ENCODE measurements at places on chromosomes 1 and 21.

DNA sequence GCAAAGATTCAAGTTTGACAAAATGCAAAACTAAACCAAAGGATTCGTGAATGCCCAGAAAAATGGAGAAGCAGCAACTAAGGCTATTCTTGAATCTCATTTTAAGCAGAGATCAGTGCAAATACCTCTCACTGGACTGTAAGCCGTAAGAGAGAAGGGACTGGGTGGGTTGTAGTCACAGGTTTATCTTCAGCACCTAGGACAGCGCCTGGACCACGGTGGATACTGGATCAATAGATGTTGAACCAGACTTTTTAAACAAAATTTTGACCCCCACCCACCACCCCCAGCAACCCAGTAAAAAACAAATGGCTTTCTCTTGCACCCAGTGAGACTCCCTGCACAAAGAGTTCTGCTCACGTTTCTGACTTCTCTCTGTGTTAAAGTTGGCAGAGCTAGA, 347.1 kb downstream of the AJAP1 start:
- no peak for DNase-seq

- no peak for DNase-seq
These were observed 234.8 kb downstream of the NCAM2 start for GRCh38 chr21:21233051-21233450.

GRCh38 chr1:183724350-183725042, 71.4 kb upstream of the APOBEC4 start:
- DNase-seq: no peak

DNA sequence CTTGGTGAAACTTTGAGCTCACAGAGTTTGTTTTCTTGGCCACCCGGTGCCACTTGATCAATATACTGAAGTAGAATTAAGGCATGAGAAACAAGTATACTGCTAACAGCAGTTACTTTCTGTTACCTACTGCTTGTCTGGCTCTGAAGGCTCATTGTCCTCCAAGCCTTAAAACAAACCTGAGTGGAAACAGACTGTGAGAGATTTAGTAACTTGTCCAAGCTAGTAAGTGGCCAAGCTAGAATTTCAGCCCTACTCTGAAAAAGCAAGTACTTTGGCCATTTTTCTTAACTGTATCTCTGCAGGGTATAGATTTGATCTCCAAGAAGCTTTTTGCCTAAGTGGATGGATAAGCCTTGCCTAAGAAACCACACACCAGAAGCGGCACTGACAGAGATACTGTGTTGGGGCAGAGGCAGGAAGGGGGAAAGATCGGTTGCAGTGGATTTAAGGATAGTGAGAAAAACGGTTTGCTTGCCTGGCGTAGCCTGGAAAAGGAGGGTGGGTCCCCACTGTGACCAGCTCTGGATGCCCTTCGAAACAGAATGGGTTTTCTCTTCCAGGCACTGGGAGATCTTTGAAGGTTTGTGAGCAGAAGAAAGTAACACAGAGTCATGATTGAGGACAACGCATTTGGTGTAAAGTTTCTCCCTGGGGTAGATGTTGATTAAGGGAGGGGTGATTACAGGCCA, 2.1 kb upstream of the MACO1 start:
- no peak for DNase-seq

GRCh38 chr1:92441697-92442342, 44.9 kb downstream of the GFI1 start:
- no peak for DNase-seq

DNA sequence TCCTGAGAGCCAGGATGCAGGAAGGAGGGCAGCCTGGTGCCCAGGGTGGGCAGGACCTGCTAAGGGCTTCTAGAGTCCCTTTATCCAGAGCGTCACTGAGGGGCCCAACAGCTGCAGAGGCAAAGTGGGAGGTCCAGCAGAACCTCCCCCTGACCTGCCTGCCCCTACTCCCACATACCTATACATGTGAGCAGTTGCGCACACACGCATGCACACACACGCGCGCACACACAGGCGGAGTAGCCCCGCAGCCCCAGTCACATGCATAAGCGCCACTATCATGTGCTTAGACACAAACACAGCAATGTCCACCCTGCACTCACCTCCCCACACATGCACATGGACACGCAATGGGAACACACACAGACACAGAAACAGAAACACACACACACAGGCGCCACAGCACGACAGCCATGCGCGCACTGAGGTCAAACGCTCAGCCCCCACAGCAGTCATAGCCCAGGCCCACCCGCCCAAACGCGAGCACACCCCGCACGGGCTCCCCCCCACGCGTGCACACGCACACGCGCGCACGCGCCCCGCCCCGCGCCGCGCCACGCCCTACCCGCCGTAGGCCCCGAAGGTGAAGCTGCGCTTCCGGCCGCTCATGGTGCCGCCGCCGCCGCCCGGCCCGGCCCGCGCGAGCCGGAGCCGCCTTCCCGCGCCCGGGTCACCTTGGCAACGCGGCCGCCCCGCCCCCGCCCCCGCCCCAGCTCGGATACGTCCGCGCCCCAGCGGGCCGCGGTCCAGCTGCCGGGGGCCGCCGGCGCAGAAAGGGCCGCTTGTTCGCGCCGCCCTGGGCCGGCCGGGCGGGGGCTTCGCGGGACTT, 17.7 kb downstream of the RAP1GAP start:
- peak; percentile 37 for DNase-seq

- no peak for DNase-seq
These were observed 90.0 kb upstream of the GNG4 start for GRCh38 chr1:235739631-235740030.

DNA sequence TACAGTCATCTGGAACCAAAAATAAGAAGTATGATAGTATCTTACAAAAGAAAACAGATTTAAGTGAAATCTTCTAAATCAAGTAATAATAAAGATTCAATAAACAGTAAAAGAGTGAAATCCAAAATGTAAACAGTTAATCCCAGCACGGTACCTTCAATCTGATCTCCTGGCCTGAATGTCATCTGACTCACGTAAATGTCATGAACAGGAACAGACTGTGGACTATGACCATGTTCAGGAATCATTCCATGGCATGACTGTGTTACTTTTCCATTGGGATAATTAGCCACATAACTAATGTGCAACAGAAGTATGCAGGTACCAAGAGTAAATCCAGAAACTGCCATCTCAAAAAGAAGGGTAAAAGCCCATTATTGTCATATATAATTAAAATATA, 18.0 kb downstream of the FRRS1 start:
- no peak for DNase-seq

- DNase-seq: peak; percentile 29
These were observed 11.9 kb downstream of the ALPL start for GRCh38 chr1:21520899-21521716.

GRCh38 chr1:192159781-192160180, 1.5 kb downstream of the RGS18 start:
- no peak for DNase-seq

DNA sequence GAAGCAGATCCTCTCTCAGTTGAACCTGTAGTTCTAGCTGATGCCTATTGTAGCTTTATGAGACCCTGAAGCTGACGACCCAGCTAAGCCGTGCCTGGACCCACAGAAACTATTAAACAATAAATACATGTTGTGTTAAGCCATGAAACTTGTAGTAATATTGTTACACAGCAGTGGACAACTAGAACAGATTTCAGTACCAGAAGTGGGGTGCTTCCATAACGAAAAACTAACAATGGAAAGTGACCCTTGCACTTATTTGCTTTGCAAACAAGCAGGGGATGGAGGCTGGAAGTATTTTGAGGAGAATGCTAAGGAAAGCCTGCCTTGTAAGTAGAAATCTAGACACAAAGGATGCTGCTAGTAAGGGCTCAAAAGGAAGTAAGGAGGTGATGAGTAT, 18.1 kb upstream of the HEATR1 start:
- DNase-seq: no peak

DNA sequence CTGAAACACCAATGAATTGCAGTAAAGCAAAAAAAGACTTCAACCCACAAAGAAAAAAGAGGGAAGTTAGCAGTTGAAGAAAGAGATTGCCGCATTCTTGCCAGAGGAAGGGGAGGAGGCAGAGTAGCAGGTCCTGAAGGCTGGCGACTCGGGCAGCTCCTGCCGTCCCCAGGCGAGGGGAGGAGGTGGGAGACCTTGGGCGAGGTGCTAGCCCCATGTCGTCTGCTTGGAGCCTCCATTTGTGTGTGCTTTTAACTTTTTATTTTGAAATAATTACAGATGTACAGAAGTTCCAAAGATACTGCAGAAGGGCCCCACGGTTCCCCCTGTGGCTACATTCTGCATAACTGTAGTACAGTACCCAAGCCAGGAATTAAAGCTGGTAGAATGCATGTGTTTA, 6.7 kb downstream of the TRPM2 start:
- DNase-seq: no peak

DNA sequence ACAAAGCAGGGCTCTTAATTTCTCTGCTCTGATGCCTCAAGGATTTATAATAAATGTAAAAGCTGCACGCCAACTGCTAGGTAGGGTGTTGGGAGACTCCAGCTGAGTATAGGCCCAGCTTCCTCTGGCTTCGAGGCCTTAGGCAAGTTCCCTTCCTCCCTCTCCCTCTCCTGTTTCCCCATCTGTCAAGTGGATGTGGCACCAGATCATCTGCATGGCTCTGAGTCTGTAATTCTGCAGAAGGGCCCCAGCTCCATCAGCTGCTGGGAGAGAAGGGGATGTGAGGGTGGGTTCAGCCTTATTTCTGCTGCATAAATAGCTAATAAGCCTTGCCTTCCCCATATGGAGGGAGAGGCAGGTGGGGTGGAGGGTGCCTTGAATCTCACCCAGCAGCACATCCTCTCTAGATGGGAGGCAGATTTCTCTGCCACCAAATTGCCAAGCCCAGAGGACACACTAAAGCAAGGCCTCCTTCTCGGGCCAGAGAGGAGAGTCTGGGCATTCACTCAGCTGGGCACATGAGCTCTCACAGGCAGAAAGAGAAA, 3.8 kb downstream of the TRIM62 start:
- no peak for DNase-seq

DNA sequence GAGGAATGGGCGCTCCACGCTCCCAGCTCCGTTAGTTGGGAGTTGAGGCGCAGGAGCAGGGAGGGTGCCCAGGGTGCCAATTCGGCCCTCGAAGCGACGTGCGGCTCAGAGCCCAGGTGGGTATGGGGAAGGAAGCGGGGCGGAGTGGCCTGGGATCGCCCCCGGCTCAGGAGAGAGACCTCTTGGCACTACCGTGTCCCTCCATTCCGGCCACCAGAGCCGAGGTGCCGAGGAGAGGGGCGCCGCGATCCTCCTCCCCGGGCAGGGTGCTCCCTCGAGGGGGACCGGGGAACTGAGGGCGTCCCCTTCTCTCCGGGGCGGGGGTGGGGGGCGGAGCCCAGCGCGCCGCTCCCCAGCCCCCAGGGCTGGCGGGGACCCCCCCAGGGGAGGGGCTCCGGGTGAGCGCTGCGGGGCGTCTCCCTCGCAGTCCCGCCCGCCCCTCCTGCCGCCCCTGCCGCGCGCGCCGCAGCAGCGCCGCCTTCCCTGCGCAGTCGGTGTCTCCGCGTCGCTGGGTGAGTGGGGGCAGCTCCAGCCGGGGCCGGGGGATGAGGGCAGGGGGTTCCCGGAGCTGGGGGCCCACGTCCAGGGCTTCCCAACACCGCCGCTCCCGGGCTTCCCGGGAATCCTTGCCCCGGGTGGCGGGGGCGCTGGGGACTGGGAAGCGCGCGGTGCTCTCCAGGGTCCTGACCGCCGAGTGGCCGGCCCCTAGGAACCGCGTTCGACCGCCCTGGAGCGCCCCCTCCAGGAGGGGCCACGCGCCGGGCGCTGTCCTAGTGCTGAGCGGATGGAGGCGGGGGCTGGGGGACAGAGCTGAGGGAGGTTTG, at the start of gene HPCA:
Gene HPCA (plus strand): TSS at position 488 of the 824 bp plus-strand sequence. CDS start 2,408 bp downstream, outside the sequence.
- no peak for DNase-seq

GRCh38 chr21:44318489-44319285, 18.8 kb downstream of the PFKL start:
- DNase-seq: no peak

- DNase-seq: no peak
These were observed 40.1 kb downstream of the TLR5 start for GRCh38 chr1:223102797-223103533.

DNA sequence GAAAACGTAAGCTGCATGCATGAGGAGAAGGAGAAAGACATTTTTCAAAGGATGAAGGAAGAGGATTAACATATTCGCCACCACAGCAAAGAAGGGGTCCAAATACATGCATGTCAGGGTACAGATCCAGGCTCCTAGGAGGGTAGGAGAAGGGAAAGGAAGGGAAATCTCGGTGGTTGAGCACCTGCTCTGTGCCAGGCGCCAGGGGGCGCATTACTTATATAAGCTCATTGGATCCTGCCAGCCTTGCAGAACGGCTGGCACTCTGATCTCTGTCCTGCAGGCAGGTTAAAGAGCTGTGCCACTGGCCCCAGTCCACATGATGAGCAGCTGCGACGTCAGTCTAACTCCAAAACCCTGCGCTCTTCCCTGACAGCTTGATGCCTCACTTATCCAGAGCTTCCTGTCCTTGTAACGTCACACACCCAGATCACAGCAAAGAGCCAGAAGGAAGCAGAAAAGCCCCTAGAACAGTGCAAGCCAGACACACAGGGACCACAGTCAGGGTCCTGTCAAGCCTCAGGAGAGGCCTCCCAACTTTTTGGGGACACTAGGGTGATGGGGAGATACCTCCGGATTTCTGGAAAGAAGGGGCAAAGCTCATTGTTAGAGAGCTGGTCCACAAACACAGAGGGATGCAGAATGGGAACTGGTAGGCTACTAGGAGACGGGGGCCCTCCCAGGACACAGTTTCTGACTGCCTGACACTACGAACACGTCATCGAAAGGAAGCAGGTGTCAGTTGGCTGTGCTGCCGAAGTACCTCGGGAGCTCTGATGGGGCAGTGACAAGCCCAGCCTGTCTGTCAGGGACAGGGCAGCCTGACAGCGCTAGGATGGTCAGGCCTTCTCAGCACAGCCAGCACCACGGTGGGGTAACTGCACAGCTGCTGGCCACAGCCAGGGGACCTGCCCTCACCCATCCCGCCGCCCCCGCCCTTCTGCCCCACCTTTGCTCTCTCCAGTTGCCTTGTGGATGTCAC, 99.1 kb downstream of the BEND5 start:
- DNase-seq: peak; percentile 28

DNA sequence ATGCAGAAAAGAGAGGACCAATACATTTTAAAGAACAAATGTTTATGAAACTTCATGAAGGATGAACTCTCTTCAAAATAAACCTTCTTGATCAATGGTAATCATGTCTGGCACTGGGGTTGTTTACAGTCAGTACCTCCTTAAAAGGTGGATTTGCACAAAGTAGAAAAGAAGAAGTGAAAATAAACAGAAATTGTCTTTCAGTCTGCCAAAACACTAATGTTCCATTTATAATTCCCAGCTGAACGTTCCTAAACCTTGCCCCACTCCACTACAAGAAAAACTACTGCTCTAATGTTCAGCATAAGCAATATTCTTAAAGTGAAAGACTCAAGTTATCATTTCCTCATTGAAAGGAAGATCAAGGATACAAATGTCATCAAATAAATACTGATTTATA, 86.2 kb downstream of the EIF4G3 start:
- no peak for DNase-seq

GRCh38 chr1:110176299-110176956, 26.1 kb downstream of the SLC6A17 start:
- DNase-seq: no peak

- DNase-seq: no peak
These were observed 35.9 kb downstream of the ZNF496 start for GRCh38 chr1:247295746-247296145.

- DNase-seq: no peak
These were observed 11.8 kb downstream of the HIVEP3 start for GRCh38 chr1:41906943-41907342.

Measured in GM06990 (cell line).